HuH-7 (cell line): ENCODE measurements at places on chromosomes 13 and 19.

DNA sequence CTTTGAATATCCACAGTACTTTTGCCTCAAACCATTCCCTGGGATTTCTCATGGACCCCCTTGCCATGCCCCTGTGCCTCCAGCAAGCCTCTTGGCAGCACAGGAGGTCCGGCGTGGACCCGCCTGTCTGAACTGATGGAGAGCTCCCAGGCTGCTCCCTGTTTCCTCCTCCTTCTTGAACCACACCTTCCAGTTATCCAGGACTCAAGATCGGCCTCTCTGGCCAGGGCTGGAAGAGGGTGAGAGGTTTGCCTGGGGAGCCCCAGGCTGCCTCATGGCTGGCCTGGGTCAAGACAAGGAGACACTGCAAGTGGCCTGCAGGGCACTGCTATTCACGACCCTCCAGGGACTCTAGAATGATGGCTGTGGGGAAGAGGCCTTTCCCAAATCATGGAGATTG, 93.6 kb upstream of the WASF3 start:
- DNase-seq = no peak

- no peak for DNase-seq
These were observed 186.8 kb downstream of the NUFIP1 start for GRCh38 chr13:44802491-44802890.

- DNase-seq = no peak
These were observed 533.0 kb downstream of the MYO16 start for GRCh38 chr13:109162248-109163036.

DNA sequence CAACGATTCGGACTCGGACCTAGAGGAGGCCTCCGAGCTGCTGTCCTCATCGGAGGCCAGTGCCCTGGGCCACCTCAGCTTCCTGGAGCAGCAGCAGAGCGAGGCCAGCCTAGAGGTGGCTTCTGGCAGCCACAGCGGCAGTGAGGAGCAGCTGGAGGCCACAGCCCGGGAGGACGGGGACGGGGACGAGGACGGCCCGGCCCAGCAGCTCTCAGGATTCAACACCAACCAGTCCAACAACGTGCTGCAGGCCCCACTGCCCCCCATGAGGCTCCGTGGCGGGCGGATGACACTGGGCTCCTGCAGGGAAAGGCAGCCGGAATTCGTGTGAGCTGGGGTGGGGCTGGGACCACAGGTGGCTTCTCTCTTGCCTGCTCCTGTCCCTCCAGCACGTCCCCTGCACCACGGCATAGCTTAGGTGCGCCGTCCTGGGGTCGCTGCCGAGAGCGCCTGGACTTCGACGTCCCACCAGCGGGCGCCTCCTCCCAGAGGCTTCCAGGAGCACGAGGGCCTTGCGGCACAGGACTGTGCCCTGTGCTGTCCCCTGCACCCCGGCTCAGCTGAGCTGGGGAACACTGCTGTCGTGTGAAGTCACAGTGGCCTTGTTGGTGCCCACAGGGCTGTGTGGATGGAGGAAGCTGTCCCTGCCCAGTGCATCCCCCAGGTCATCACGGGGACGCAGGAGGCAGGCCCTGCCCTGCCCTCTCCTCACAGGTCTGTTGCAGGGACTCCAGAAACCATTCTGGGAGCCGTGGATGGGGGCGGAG, 9.3 kb downstream of the POLR2E start:
- DNase-seq = no peak
